ENCODE measurements at places on chromosomes 4 and X.

DNA sequence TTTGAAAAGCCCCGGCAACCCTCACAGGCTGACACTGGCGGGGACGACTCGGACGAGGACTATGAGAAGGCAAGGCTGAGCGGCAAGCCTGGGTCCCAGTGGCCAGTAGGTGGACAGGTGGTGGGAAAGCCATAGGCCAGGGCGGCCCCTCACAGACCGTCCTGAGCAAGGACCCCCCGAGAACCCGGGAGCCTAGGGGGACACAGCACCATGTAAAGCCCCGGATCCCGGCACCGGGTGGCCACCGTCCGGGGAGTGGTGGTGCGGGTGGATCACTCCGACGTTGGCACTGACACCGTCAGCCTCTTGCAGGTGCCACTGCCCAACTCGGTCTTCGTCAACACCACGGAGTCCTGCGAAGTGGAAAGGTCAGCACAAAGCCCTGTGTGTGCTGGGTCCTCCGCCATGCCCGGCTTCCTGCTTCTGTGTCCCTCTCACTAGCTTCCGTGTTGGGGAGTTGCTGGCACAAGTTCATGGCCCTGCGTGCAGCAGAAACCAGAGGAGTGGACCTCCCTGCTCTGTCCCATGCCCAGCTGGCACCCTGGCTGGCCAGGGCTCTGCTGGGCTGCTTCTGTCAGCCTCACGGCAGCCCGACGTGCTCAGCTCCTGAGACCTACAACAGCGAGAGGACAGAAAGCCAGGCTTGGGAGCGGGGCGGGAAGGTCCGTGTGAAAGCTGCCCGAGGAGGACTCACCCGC, 11.9 kb upstream of the ADD1 start:
- DNase-seq = no peak

GRCh38 chr4:172207886-172208285, 394.7 kb downstream of the GALNTL6 start:
- DNase-seq = no peak

GRCh38 chr4:84917869-84918600, 48.5 kb downstream of the WDFY3 start:
- DNase-seq = no peak

GRCh38 chrX:25007059-25008053, 8.4 kb downstream of the ARX start:
- DNase-seq = no peak

GRCh38 chrX:115490814-115491213, 70.2 kb upstream of the PLS3 start:
- no peak for DNase-seq

- no peak for DNase-seq
Observed at GRCh38 chr4:2141762-2142451, 82.8 kb downstream of the NAT8L start.

DNA sequence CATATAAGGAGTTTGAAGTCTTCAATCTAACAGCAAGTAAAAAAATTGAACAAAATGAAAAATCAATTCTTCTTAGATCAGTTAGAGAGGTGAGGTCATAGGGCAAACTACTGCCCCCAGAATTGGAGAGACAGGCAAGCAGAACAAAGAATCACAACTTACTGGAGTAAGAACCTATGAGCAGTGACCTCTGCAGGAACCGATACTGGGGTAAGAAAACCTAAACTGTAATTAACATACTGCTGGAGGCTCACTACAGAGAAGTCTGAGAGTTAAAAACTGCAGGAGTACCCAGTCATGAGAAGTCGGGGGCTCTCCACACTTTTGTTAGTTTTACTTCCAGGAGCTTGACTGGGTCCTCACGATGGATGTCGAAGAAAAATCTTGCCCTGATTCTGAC, 16.0 kb downstream of the CLDN22 start:
- DNase-seq = no peak

DNA sequence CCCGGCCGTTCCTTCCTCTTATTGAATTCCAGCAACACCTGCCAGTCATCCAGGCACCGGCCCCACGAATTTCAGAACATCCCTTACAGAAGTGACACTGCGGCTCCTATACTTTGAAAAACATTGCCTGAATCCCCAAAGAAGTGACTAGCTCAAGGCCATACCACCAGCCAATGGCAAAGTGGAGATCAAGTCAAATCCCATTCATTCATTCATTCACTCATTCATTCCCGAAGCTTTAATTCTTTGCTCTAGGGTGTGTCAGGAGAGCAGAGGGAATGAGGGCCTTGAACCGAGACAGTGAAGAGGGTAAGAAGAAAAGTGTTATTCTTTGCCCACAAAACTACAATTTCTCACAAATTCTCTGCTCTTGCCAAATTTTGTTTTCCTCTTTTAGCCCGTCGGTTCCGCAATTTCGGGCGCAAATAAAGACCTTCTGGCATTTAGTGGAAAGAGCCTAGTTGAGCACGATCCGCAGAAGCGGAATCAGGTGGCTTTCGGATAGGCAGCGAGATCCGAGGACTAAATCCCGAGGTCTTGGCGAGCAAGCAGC, 824 bp upstream of the HMGB3 start:
- DNase-seq = no peak

- no peak for DNase-seq
Observed at GRCh38 chr4:150960818-150961217, 54.3 kb downstream of the LRBA start.

DNA sequence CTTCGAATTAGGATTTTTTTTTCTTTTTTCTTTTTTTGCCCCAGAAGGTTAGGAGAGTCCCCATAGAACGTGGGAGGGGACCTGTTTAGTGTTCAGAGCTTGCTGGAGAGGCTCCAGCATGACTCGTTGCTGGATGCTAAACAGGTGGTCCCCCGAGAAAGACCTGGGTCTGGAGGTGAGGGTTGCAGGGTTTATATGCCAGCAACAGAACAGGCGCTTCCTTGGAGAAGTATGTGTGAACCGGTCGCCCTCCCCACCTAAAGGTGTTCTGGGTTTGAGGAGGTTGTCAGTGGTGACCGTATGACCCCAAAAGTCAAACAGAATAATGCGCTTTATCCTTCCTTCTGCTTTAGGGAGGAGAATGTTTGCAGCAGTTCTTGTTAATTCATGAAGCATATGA, 52.1 kb upstream of the SHOX start:
- no peak for DNase-seq

DNA sequence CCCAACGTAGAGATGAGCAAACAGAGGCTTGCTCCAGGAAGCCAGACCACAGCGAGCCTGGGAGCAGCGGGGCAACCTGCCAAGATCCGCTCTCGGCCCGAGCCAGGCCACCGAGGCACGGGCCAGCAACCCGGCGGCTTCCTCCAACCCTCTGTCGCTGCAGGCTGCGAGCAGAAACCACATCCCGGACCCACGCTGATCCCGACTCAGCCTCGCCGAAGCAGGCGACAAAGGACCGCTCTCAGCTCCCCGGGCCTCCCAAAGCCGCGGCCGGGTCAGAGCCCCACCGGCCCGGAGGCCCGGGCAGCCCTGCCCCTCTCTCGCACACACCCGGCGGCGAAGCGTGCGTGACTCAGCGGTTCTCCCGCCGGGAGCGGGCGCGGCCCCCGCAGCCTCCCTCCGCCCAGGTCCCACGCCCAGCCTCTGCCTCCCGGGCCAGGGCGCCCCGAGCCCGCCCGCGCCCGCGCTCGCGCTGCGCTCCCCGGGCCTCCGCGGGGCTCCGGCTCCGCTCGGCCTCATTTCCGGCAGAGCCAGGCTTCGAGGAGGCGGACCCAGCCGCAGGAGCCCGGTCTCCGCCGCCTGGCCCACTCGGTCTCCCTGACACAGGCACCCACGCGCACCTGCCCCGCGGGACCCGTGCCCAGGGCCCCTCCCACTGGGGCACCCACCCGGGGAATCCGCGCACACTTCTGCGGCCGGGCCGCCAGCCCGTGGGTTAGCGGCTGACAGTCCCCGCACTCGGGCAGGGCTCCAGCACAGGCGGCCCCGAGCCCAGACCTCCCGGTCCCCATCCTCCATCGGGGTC, 1.7 kb downstream of the PPP2R2C start:
- no peak for DNase-seq

GRCh38 chr4:150540959-150541360, 41.0 kb upstream of the MAB21L2 start:
- DNase-seq = no peak

- DNase-seq = no peak
Observed at GRCh38 chrX:150482537-150483206, 85.7 kb upstream of the MTM1 start.

DNA sequence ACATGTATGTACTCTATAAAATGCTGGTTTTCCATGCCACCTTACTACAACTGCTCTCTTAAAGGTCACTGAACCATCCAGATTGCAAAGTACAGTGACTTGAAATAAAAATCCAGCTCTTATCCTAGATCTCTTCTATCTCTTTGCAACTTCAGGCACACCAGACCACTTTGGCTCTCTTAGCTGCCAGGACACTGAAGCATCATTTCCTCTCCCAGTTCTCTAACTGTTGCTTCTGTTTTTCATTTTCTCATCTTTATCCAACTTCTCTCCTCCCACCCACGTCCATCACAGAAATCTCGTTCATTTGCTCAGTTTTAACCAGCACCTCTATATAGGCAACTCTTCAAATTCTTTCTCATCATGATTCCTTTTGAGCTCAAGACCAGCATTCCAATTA, 74.3 kb downstream of the METTL14 start:
- no peak for DNase-seq

- DNase-seq = no peak
Observed at GRCh38 chrX:21989384-21989783, 42.7 kb upstream of the PHEX start.

DNA sequence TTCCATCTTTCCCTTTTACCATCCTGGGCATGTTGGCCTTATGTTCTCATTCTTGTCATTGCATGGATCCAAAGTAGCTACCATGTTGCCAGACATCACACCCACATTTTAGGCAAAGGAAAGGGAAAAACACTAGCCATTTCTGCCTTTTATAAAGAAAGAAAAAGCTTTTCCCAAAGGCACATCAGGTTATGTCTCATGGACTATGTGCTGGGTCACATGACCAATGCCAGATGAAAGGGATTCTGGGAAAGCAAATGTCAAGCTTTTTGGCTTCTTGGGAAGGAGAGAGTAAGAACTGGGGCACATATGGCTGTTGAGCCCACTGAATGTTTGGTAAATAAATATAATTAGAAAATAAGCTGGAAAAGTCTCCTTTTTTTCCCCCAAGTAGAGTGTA, 4.3 kb upstream of the SOD3 start:
- no peak for DNase-seq

- no peak for DNase-seq
Observed at GRCh38 chr4:140108243-140108642, 45.7 kb downstream of the MAML3 start.

GRCh38 chrX:14801136-14801535, 71.7 kb downstream of the FANCB start:
- DNase-seq = no peak

DNA sequence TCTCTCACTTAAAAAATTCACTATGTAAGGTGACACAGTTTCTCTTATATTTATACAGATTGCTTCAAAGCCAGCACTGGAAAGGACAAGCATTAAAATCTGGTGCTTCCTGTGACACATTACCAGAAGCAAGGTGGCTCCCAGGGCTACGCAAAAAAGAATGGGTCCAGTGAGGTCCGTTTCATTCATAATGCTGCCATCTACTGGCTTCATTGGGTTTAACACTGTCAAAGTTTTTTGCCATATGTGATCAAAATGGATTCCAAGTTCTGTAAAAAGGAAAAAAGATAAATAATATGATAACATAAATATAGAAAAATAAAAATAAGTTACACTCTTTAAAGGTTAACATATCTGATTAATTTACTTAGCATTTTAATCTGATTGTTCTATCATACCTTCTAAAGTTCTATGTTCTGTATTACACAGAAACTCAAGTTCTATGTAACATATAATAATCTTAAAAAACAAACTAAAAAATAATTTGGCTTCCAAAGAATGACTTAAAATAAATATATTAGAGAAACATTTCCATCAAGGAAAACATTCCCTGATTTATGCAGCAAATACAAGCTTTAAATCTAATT, 22.1 kb downstream of the YIPF7 start:
- DNase-seq = no peak

GRCh38 chrX:43910012-43910411, 27.8 kb upstream of the MAOB start:
- no peak for DNase-seq

DNA sequence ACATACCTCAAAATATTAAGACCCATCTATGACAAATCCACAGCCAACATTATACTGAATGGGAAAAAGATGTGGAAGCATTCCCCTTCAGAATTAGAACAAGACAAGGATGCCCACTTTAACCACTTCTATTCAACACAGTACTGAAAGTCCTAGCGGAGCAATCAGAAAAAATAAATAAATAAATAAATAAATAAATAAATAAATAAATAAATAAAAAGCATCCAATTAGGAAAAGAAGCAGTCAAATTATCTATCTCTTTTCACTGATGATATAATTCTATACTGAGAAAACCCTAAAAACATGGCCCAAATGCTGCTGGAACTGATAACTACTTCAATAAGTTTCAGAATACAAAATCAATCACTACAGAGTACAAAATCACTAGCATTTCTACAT, 67.5 kb downstream of the PRR32 start:
- DNase-seq = no peak

- no peak for DNase-seq
Observed at GRCh38 chr4:23413631-23414030, 476.2 kb downstream of the PPARGC1A start.

- no peak for DNase-seq
Observed at GRCh38 chr4:85128246-85129204, 162.0 kb upstream of the WDFY3 start.

- no peak for DNase-seq
Observed at GRCh38 chr4:109495514-109495913, 61.9 kb downstream of the SEC24B start.

- DNase-seq = no peak
Observed at GRCh38 chr4:92636038-92636806, 332.5 kb downstream of the GRID2 start.

GRCh38 chr4:98939892-98940298, 11.0 kb upstream of the EIF4E start:
- no peak for DNase-seq

GRCh38 chrX:70033348-70034051, 16.2 kb downstream of the AWAT2 start:
- no peak for DNase-seq

GRCh38 chr4:8285976-8286718, 16.6 kb downstream of the HTRA3 start:
- DNase-seq = no peak

DNA sequence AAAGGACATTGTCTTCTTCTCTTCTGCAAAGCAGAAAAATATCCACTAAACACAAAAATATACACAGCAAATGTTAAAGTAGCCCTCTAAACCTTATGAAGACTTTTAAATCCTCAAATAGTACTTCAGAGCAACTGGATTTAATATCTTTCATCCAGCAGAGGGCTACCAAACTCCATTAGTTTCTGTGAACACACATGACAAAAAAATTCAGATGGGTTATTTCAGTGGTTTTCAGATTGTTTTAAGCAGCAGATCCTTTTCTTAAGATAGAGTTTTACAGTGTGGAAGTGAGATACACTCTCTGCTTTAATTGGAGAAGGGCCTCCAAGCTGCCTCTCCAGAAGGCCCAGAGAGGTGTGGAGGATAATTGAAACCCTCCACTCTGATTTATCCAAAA, 56.7 kb downstream of the ANK2 start:
- no peak for DNase-seq

DNA sequence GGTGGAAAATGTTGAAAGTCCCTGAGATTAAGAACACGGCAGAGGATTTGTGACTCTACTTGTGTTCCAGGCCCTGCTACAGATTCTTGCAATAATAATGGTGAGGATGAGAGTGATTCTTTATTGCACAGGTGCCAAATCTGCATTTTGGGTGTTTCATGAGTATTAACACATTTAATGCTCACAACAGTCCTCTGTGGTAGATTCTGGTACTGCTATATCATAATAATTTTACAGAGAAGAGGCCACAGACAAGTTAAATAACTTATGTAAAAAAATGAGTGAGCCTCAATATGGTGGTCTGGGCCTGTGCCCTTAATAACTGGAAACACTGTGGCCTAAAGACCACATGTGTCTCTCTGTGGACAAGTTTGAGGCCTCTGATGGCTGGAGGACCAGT, 124.3 kb downstream of the C4orf33 start:
- DNase-seq = no peak

Measured in NCI-H187 treated with DMSO at 0.1 percent for 48 hours (cell line).